ENCODE measurements at places on chromosomes 2 and 18.
A peak's percentile ranks its signal among the peaks of the same experiment; 100 is the strongest.

DNA sequence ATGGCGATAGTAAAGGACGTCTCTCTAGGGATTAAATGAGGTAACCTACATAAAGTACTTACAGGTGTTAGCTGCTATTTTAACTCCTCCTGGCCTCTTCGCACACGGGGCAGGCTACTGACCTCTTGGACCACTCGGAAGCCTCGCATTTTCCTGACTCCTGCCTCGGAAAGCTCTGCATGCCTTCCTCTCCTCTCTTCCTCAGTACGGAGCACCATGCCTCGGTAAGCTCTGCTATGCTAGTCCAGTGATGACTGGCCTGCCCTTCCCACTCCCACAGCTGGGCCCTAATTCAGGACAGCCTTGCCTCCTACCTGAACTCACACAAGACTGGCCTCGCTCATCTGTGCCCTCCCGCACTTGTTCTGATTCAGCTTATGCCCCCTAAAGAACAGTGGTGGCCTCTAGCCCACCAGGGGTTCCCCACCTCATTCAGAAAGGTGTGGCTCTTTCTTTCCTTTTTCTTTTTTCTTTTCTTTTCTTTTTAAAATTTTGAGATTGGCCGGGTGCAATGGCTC is 22.7 kb upstream of the HPCAL1 start:
- DNase-seq: no peak

- DNase-seq: peak; percentile 32
These were observed 19.5 kb downstream of the BCL2 start for GRCh38 chr18:63299837-63300745.

- no peak for DNase-seq
These were observed 66.4 kb downstream of the SH3RF3 start for GRCh38 chr2:109195193-109196045.

- DNase-seq: peak; percentile 42
These were observed 54.0 kb upstream of the GPR75 start for GRCh38 chr2:53913721-53914120.

DNA sequence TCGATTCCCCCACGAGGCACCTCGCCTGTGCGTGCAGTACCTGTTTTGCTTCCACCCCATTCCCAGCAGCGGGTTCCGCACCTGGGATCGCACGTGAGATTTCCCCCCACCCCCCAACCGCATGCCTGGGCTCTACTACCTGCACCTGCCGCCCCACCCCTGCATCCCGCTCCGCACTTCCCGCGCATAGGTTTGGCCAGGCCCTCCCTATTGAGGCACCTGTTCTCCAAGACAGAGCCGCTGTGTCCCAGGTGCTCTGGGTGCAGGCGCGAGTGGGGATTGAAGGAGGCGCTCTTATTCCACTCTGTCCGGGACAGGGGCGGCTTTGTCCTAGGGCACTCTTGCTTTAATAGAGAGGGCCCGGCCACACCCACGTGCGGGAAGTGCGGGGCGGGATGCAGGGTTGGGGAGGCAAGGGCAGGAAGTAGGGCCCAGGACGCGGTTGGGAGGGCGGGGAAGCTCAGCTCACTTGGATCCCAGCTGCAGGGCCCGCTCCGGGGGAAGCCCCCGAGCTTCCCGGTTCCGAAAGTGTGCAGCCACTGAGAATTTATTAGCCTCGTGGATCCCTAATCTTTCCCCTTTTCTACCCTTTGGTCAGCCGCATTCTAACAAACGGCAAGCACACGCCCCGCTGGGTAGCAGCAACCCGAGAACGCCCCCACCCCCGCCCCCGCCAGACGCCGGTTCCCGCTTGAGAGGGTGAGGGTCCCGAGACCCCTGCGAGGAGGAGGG is 670 bp upstream of the MOCOS start:
- DNase-seq: no peak

DNA sequence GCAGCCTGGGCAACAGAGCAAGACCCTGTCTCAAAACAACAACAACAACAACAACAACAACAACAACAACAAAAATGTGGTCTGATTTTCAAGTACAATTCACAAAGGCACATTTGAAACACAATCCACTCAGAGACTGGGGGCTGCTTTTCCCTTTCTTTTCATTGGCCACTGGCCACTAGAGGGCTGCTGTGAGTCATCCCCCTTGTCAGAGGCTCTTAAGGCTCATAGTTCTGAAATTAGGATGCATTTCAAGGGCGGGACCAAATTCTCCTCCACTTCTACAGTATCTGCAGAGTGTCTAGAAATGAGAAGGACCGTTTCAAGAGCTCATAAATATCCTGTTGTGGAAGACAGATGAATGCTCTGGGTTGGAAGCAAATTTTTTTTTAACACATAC is 285.4 kb downstream of the NRXN1 start:
- no peak for DNase-seq

GRCh38 chr2:44549856-44550255 is 188.1 kb downstream of the CAMKMT start:
- DNase-seq: no peak

DNA sequence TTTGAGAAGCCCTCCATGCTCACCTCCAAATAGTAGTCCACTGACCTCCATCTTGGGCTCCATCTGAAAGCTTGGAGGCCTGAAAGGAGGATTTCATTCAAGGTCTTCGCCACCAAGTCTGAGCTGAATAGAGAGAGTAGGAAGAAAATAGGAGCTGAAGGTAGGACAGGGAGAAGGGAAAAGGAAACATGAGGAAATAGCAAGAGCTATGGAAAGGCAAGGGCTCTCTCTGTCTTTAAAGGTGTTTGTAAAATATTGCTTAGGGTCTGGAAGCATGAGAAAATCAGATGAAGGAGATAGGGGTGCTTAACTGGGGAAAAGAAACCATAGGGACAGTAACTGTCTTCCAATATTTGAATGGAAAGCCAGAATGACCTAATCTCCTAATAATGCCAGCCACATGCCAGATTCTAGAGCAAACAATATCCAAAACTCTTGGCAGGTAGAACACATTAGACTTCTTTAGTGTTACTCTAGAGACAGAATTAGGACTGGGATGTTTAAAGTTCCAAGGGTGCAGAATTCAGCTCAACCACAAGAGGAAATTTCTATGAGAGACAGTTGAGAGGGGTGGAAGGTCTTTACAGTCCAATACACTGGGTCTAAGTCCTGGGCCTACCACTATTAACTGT is 67.4 kb downstream of the NAB1 start:
- no peak for DNase-seq

Data from CD4-positive, alpha-beta T cell (primary cell).